ENCODE measurements at places on chromosomes 4 and X.

GRCh38 chr4:108570993-108571569, 49.3 kb upstream of the RPL34 start:
- no peak for DNase-seq

GRCh38 chrX:40171513-40172400, 74.0 kb upstream of the BCOR start:
- no peak for DNase-seq

- DNase-seq, result no peak
Measured at GRCh38 chrX:51760657-51761056, 17.4 kb downstream of the GSPT2 start.

DNA sequence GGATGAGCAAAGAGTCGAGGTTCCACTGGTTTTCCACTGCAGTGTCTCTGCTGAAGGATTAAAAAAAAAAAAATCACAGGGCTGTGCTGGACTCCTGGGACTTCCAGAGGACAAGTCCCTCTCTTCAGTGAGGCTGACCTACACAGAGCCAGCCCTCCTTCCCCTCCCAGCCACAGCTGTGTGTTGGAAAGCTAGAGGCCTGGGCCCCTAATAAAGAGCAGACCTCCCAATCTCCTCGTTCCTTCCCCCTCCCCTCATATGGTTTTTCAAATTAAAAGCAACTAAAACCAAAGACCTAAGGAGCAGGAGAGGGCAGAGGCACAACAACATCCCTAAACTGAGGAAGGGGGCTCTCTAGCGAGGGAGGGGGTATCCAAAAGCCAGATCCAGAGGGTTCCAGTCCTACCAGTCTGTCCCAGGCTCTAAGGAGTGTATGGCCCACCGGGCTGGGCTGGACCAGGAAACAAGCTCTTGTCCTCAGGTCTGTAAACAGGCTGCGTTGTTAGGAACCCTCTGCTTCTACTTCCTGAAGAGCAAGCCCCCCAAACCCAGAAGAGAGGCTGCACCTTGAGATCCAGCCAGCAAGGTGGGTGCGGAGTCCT, 4.0 kb upstream of the PDGFRA start:
- DNase-seq, result no peak

DNA sequence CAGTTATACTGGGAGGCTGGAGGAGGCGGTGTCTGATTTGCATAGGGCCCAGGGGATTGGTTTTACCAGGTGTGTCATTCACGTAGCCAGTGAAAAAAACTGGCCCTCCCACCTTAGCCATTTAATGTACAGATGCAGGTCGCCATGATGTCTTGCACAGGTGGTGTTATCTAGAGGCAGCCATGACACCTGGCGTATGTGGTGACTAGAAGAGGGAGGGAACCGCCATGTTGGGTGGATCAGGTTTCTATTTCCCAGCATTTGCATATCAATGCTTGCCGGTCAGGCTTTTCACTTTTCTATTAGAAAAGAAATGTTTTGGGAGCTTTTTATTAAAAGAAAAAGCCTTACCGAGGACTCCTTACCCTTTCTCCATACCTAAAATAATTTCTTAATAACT, 523.4 kb downstream of the ADGRL3 start:
- DNase-seq, result no peak

- no peak for DNase-seq
Measured at GRCh38 chr4:14862891-14863290, 139.4 kb upstream of the CPEB2 start.

DNA sequence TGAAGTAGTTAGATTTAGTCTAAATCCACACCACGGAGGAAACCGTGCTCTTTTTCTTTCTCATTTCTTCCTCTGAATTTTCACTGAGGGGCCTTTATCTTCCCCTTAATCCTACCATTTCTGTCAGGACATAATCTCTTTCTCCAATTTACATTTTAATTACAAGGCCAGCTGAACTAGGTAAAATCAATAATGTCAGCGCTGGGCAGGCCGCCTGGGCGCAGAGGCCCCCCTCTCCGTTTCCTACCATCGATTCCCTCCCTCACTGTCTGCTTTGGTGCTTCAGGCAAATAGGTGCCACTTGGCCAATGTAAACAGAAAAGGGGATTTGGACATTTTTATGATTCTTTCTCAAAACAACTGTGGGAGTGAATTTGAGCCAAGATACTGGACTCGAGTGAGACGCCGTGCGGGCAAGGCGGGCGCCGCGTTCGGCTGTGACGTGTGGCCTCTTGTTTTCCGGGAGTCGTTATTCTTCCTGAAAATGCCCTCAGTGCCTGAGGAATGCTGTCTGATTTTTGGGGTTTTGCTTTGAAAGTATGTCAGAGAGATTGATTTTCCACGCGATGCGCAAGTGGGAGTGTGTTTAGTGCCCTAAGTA, 22.6 kb downstream of the UVSSA start:
- DNase-seq, result no peak

DNA sequence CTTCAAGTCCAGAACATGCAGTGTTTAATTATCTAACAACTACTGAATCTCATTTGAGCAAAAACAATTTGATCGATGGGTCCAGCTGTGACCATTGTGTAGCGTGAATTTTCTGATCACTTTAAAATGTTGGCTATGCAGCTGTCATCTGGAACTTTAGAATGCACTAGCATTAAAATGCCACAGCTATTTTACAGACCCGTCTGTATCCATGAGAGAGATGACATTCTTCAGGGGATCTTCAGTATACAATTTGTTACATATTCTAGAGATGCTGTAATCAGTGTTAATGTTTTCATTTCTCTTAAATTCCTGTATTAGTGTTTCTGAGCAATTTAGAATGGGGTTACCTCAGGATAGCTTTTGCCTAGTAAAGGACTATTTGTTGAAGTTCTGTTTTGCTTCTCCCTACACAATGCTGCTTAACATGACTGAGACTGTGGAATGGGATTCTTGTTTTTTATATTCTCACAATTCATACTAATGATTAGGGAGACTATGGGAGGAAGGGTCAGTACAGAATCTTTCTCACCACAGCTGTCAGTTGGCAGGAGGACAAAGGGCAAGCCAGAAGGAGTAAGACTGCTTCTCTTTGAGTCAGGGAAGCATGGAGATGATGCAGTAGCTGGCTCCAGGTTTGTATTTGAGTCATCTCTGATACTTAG, 13.2 kb upstream of the CTSO start:
- DNase-seq, result no peak

DNA sequence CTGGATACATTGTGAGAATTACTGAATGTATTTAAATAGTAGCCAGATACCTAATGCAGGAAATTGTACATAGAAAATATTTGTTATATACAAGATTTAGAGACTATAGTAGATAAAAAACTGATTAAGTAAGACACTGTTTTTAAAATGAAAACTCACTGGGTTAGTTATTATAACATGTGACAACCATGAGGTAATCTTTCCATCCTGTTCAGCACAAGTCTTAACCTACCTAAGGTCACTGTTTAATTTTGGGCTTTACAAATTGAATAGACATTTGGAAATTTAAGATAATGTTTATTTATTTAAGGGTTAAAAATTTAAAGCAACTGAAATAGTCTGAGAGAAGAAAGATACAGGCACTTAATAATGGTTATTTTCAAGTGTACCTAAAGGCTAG, 102.1 kb downstream of the STIM2 start:
- no peak for DNase-seq

- DNase-seq, result no peak
Measured at GRCh38 chr4:89759426-89759825, 77.5 kb downstream of the SNCA start.

DNA sequence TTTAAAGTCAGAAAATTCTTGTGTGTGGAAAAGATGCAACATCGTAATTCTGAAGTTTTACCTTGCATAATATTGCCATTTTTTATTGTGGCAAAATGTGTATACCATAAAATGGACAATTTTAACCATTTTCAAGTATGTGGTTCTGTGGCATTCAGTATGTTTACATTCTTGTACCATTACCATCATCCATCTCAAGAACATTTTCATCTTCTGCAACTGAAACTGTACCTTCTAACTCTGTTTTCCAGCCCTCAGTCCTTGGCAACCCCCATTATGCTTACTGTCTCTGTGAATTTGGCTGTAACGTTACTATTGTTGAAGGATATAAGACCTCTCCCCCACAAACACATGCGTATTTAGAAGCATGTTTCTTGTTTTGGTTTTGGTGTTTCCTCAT, 123.2 kb downstream of the BMPR1B start:
- no peak for DNase-seq

DNA sequence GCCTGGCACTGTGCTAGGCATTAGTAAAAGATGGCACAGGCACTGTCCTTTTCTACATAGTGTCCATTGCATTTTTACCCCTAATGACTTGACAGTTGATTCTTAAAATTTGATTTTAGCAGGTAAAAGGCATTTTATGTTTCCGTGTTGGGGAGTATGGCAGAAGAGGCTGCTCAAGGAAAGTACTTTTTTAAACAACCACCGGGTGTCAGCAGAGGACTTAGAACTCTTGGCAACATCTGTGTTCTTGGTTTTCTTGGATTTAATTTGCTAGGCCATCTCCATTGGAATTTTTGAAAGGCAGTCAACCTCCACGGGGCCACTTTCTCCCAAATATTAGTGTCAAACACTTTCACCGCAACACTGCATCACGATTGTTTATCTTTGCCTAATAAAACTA, 102.9 kb downstream of the TSPAN7 start:
- peak; percentile 41 for DNase-seq
